ENCODE measurements at places on chromosomes 6 and 20. TPM values are rescaled to one million over a fixed set of nuclear protein-coding genes. Genes with fewer than 3 reads are reported as not detected.

Gene DLL1
- 11.2 TPM for total RNA-seq

Gene HSPA1A
- 334 TPM for total RNA-seq

Gene TCP11
- total RNA-seq = not detected

Gene PRPF6
- total RNA-seq = 43.6 TPM

Gene SLC22A2
- total RNA-seq = not detected

Gene EPPIN
- not detected for total RNA-seq

Gene GSTA2
- not detected for total RNA-seq

Gene NRSN1
- total RNA-seq = not detected

- no peaks in the 10 kb centered on the region for H3K27me3 ChIP-seq
- DNase-seq = no peak
- no peak overlapping the region for H3K27ac ChIP-seq
- H3K4me1 ChIP-seq = no peaks in the 10 kb centered on the region
- no peak overlapping the region for H3K4me3 ChIP-seq
These were observed 31.2 kb downstream of the TNFRSF21 start for GRCh38 chr6:47278545-47278944.

DNA sequence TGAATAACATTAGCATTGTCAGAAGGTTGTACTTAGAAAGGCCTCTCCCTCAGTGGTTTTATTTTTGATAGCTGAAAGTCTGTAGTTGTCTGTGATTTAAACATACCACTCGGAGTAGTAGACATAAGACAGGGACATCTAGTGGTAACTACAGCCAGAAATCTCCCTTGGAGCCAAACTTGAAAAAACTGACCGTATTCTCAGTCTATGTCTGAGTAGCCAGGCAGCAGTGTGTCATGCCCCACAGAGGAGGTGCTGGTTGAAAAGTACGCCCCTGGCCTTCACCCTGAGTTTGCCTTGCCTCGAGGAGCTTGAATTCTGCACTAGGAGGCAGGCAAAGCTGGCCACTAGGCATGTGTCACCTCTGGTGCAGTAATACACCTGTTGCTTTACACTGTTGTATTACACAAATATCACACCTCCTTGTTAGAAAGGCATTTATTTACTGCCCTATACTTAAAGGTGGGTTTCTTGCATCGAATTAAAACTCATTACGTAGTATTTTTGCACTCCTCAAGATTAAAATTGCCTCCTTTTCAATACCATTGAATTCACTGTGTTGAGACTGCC, 20.8 kb downstream of the ZBTB2 start:
- H3K4me3 ChIP-seq = no peak overlapping the region
- H3K27ac ChIP-seq = no peak overlapping the region
- peaks cover 8% of the 10 kb centered on the region for H3K4me1 ChIP-seq
- no peak for DNase-seq
- peaks cover 30% of the 10 kb centered on the region for H3K36me3 ChIP-seq

GRCh38 chr20:4919047-4919704, 82.1 kb downstream of the SLC23A2 start:
- H3K27ac ChIP-seq = no peak overlapping the region
- H3K4me3 ChIP-seq = no peak overlapping the region
- H3K36me3 ChIP-seq = no peaks in the 10 kb centered on the region
- no peak for DNase-seq

- H3K4me3 ChIP-seq = no peak overlapping the region
- H3K27ac ChIP-seq = no peak overlapping the region
- DNase-seq = no peak
- no peaks in the 10 kb centered on the region for H3K27me3 ChIP-seq
- H3K4me1 ChIP-seq = no peaks in the 10 kb centered on the region
- no peaks in the 10 kb centered on the region for H3K36me3 ChIP-seq
These were observed 18.9 kb downstream of the MAN1A1 start for GRCh38 chr6:119330520-119331113.

DNA sequence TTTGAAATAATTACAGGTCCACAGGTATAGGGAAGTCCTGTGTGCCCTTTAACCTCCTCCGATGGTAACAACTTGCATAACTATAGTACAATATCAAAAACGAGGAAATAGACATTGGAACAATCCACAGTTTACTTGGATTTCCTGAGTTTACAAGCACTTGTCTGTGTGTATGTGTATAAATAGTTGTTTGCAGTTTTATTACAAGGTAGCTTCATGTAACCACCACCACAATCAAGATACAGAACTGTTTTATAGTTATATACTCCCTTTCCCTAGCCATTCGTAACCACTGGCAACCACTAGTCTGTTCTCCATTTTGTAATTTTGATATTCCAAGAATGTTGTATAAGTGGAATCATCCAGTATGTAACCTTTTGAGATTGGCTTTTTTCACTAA, 9.1 kb downstream of the FBXO9 start:
- no peak overlapping the region for H3K27ac ChIP-seq
- H3K4me1 ChIP-seq = no peaks in the 10 kb centered on the region
- no peak for DNase-seq
- H3K4me3 ChIP-seq = no peak overlapping the region
- no peaks in the 10 kb centered on the region for H3K27me3 ChIP-seq

GRCh38 chr20:64223526-64224067, 32.0 kb upstream of the PCMTD2 start:
- no peak for DNase-seq
- H3K4me1 ChIP-seq = no peaks in the 10 kb centered on the region
- no peak overlapping the region for H3K4me3 ChIP-seq
- H3K27ac ChIP-seq = peak overlapping the region; percentile 19

GRCh38 chr6:49646130-49646824, 9.6 kb upstream of the RHAG start:
- no peaks in the 10 kb centered on the region for H3K4me1 ChIP-seq
- no peak overlapping the region for H3K27ac ChIP-seq
- H3K36me3 ChIP-seq = no peaks in the 10 kb centered on the region
- DNase-seq = no peak
- no peaks in the 10 kb centered on the region for H3K27me3 ChIP-seq
- no peak overlapping the region for H3K4me3 ChIP-seq

DNA sequence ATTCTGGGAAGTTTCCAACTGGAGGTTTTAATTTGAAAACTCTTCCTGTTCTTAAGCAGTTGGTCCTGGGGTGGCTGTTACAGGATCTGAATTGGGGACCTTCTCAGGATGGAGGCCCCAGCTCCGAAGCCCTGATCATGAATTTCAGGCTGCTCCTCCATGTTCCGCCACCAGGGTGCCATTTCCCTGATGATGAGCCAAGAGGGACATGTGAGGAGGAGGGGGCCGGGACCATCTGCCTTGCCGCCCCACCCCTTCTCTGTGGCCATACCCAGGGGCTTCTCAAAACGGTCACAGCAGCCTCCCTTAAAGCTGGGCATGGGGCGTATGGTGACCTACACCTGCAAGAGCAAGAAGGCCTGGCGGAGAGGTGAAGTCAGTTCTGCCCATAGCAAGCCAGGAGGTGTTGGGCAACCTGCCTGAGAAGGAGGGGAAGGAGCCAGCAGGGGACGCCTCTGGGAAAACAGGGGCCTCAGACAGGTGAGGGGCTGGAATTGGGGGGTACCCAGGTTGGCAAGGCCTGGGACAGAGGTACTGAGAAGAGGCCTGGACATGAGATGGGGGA, 3.6 kb upstream of the BAK1 start:
- H3K4me1 ChIP-seq = no peaks in the 10 kb centered on the region
- no peaks in the 10 kb centered on the region for H3K36me3 ChIP-seq
- no peak overlapping the region for H3K27ac ChIP-seq
- DNase-seq = no peak
- H3K4me3 ChIP-seq = no peak overlapping the region

- no peaks in the 10 kb centered on the region for H3K27me3 ChIP-seq
- peak overlapping the region; percentile 68 for H3K27ac ChIP-seq
- H3K4me1 ChIP-seq = peaks cover 72% of the 10 kb centered on the region
- no peaks in the 10 kb centered on the region for H3K36me3 ChIP-seq
- no peak for DNase-seq
These were observed 13.1 kb downstream of the VSTM2L start for GRCh38 chr20:37915800-37916570.

DNA sequence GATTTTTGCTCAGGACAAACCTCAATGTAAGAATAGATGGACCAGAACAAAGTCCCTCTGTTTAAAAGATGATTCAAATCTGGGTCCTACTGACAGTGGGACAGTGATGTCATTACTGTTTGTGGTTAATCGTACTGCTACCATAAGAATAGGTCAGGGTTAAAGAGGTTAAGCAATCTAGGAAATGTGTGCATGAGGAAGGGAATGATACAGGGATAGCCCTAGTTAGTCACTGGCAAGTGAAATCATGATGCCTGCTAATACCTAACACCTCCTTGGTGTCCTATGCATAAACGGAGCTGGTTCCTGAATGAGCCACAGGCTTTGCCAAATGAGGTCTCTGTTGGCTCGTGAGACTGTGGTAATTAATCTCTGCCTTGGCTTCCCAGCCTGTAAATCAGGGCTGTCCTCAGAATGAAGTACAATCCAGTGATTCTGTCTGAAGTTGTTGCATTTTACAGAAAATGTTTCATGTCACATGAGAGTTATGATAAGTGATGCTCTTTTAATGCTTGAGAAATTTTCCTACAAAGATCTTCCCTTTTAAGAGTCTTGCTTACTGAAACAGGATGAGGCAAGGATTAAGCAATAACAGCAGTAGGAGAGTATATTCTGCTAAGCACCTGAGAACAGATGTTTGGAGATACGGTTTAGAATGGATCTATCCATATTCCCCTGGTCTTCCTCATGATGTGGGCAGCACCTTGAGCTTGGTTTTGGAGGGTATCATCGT, 3.8 kb downstream of the MEP1A start:
- H3K4me3 ChIP-seq = no peak overlapping the region
- no peaks in the 10 kb centered on the region for H3K4me1 ChIP-seq
- DNase-seq = no peak

GRCh38 chr6:110196874-110197273, 16.6 kb downstream of the CDC40 start:
- peaks cover 4% of the 10 kb centered on the region for H3K4me1 ChIP-seq
- DNase-seq = no peak
- no peak overlapping the region for H3K27ac ChIP-seq
- H3K4me3 ChIP-seq = no peak overlapping the region
- no peaks in the 10 kb centered on the region for H3K27me3 ChIP-seq

DNA sequence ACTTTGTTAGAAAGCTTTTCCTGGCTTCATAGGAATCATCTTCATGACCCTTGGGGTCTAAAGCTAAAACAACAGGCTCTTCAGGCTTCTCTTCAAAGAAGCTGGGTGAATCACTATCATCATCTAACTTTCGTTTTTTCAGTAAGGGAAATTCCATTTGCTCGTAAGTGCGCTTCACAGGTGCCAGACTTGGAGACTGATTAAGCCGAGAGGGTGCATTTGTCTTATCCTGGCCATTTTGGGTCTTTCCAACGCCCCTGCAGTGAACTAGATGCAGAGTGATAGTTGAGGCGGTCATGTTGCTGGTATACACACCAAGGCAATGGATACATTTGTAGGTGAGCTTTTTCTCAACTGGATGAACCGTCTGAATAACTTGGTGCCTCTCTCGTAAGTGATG, 38.8 kb downstream of the ADNP start:
- no peak for DNase-seq
- peaks cover 48% of the 10 kb centered on the region for H3K36me3 ChIP-seq
- H3K4me1 ChIP-seq = no peaks in the 10 kb centered on the region

DNA sequence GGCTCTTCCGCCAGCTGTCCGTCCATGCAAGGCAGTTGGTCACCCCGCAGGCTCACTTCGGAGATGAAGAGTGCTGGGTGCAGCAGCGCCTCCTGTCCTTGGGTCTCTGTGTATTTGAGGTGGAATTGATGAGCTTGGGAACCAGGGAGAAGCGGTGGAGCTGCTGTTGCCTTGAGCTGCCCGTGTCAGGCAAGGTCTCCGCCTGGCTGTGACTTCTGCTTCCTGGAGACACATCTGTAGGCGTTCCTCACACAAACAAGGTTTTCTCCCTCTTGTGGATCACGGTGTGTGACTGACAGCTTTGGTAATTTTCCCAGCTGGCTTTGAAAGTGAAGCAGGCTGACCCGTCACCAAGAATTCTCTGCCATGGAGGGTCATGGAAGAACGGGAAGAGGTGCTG, 2.5 kb upstream of the SLC17A9 start:
- no peak overlapping the region for H3K27ac ChIP-seq
- H3K4me3 ChIP-seq = no peak overlapping the region
- H3K4me1 ChIP-seq = no peaks in the 10 kb centered on the region
- no peaks in the 10 kb centered on the region for H3K27me3 ChIP-seq
- peaks cover 45% of the 10 kb centered on the region for H3K36me3 ChIP-seq
- DNase-seq = no peak

GRCh38 chr6:22281341-22282085, 15.3 kb downstream of the PRL start:
- H3K27me3 ChIP-seq = no peaks in the 10 kb centered on the region
- no peak overlapping the region for H3K27ac ChIP-seq
- no peaks in the 10 kb centered on the region for H3K36me3 ChIP-seq
- no peak overlapping the region for H3K4me3 ChIP-seq

- no peaks in the 10 kb centered on the region for H3K27me3 ChIP-seq
- H3K27ac ChIP-seq = no peak overlapping the region
- no peak overlapping the region for H3K4me3 ChIP-seq
These were observed 106.8 kb upstream of the AFDN start for GRCh38 chr6:167719920-167720319.

- no peaks in the 10 kb centered on the region for H3K27me3 ChIP-seq
- H3K4me3 ChIP-seq = no peak overlapping the region
- H3K27ac ChIP-seq = no peak overlapping the region
- no peak for DNase-seq
These were observed 268.2 kb upstream of the POU3F2 start for GRCh38 chr6:98566126-98566525.

DNA sequence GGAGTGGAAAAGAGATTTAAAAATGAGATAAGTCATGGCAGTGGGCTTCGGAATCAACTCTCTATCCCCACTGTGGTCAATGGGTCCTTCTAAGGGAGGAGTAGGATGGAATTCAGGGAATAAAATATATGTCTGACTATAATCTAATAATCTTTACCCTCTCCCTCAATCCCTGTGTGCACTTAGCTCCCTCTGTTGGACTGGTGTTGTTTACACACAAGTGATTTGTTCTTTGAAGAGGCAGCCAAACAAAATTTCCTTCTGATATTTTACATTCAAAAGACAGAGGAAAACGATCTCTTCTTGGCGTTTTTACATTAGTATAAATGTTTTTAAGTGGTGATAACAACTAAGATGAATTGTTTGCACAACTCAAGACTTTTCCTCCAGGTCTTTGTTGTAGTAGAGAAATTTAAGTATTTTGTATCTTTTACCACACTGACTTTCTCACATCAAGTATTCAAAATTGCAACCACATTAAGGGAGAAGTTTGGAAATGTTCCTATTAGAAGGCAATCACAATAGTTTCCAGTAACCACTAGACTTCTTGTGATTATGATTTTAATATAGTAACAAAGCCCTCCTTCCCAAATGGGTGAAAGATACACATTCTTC, 317.8 kb downstream of the CENPW start:
- H3K27me3 ChIP-seq = no peaks in the 10 kb centered on the region
- no peak overlapping the region for H3K27ac ChIP-seq
- H3K36me3 ChIP-seq = no peaks in the 10 kb centered on the region
- H3K4me3 ChIP-seq = no peak overlapping the region

- H3K4me1 ChIP-seq = no peaks in the 10 kb centered on the region
- H3K27me3 ChIP-seq = no peaks in the 10 kb centered on the region
- no peak for DNase-seq
- no peaks in the 10 kb centered on the region for H3K36me3 ChIP-seq
These were observed 63.6 kb downstream of the FAXC start for GRCh38 chr6:99285881-99286280.

GRCh38 chr6:32825966-32826365, 9.2 kb upstream of the HLA-DOB start:
- peaks cover 18% of the 10 kb centered on the region for H3K36me3 ChIP-seq
- DNase-seq = no peak
- H3K27ac ChIP-seq = no peak overlapping the region
- no peak overlapping the region for H3K4me3 ChIP-seq

Data from right atrium auricular region (tissue), 2 donors.